ENCODE measurements at places on chromosomes 6 and 20.
A peak's percentile ranks its signal among the peaks of the same experiment; 100 is the strongest.

- no peak for DNase-seq
Observed at GRCh38 chr6:88105741-88106340, 58.2 kb downstream of the SPACA1 start.

DNA sequence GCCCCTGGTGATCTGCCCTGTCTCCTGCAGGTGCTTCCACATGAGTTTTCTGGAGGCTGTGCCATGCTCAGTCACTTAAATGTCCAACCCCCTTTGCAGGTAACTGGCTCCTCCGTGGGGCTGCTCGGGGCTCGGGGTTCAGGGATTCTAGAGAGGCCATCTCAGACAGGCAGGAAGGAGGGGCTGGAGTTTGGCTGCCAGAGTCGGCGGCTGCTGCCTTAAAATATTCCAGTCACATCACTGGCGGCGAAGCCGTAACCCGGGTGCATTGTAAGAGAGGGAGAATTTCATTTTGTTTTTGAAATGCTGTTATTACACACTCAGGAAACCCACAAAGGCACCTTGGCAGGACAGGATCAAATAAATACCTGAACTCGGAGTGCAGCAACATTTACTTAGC, 212.9 kb upstream of the PMEPA1 start:
- DNase-seq: no peak

DNA sequence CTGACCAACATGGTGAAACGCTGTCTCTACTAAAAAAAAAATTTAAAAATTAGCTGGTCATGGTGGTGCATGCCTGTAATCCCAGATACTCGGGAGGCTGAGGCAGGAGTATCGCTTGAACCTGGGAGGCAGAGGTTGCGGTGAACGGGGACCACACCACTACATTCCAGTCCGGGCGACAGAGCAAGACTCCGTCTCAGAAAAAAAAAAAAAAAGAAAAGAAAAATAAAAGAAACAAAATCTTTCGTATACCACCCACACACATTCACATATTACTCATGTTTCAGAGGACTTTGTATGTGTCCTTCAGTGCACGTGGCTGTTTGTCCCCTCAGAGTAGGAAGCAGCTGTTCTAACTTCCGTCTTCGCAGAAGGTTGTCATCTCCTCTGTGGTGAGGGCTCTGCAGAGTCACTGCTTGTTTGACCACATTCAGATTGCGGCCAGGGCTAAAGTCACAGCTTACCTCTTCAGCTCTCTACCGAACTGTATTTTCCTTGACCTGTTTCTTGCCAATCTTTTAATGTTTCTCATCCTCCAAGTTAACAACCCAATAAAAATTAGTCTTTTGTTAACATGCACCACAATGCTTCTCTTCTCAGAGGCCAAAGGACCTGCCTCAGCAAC, 36.6 kb upstream of the HIVEP1 start:
- DNase-seq: peak; percentile 12

DNA sequence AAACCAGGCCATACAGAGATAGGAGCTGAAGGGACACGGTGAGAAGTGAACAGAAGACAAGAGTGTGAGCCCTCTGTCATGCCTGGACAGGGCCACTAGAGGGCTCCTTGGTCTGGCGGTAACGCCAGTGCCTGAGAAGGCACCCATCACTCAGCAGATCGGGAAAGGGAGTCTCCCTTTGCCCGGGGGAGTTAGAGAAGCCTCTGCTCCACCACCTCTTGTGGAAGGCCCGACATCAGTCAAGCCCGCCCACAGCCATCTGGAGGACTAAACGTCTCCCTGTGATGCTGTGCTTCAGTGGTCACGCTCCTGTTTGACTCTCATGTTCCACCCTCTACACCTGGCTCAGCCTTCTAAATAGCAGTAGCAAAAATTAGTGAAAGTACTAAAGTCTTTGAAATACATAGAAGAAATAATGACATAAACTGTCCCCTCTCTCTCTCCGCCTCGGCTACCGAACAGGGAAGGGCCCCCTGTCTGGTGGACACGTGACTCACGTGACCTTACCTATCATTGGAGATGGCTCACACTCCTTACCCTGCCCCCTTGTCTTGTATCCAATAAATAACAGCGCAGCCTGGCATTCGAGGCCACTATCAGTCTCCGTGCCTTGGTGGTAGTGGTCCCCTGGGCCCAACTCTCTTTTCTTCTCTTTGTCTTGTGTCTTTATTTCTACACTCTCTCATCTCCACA, 66.7 kb downstream of the RPP21 start:
- no peak for DNase-seq

DNA sequence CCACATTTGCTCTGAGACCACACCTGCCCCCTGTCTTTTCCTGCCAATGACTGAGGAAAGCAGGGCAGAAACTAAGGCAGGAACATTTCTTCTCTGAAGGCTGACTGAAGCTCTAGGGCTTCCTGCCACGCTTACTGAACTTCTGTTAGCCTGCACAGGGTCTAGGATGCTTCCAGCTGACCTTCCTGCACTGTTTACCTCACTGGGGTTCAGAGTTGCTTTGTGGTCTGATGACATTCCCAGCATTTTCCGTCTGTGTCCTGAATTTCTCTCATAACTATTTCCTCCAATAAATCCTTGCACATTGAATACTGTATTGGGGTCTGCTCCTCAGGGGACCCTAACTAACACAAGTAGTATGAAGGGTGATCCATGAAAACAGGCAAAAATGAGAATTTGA, 29.5 kb upstream of the HLA-A start:
- DNase-seq: no peak

DNA sequence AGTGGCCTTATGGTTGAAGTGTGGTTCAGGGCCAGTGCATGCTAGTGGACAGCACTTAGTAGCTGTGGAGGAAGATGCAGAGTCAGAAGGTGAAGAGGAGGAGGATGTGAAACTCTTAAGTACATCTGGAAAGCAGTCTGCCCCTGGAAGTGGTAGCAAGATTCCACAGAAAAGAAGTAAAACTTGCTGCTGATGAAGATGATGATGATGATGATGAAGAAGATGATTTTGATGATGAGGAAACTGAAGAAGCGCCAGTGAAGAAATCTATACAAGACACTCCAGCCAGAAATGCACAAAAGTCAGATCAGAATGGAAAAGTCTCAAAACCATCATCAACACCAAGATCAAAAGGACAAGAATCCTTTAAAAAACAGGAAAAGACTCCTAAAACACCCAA, 28.9 kb downstream of the MDFI start:
- DNase-seq: no peak

DNA sequence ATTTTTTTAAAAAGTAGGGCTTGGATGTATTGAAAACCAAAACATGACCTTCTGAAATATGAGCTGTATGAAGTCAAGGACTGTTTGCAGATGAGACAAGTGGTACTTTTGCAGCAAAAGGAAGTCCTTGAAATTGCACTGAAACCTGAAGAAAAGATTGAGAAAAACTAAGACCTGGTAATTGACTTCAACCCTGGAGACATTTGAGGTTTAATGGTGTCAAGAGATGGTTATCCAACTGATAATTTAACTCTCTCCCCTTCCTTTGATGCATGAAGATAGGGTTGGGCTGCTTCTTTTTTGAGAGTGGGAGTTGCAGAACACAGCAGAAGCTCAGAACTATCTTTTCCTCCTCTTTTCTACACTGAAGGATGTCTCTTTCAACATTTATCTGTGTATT, 180.9 kb upstream of the DTNBP1 start:
- no peak for DNase-seq

GRCh38 chr6:88870717-88871330, 92.6 kb downstream of the RNGTT start:
- peak; percentile 49 for DNase-seq

- no peak for DNase-seq
Observed at GRCh38 chr6:26051665-26052310, 35.4 kb upstream of the HFE start.

All from bone marrow (tissue), 2 donors.